ACHN (cell line): ENCODE measurements at places on chromosomes 12 and 14.

DNA sequence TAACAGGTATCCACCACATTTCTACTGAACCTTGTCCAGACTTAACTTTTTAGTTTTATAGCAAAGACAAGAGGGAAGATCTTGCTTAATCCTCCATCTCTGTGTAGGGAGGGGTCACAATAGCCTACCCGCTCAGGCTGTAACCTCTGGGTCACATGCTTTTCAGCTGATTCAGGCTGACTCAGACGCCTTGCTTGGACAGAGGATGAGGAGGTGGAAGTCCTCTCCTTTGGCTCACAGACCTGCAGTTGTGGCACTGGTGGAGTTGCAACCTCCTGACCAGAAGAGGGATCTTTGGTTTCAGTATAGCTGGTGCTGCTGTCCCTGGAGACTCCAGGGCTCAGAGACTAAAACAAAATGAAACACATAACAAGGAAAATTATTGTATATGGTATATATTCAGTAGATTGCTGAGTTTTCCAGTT is 16.2 kb downstream of the ACIN1 start:
- DNase-seq, result peak; percentile 87

DNA sequence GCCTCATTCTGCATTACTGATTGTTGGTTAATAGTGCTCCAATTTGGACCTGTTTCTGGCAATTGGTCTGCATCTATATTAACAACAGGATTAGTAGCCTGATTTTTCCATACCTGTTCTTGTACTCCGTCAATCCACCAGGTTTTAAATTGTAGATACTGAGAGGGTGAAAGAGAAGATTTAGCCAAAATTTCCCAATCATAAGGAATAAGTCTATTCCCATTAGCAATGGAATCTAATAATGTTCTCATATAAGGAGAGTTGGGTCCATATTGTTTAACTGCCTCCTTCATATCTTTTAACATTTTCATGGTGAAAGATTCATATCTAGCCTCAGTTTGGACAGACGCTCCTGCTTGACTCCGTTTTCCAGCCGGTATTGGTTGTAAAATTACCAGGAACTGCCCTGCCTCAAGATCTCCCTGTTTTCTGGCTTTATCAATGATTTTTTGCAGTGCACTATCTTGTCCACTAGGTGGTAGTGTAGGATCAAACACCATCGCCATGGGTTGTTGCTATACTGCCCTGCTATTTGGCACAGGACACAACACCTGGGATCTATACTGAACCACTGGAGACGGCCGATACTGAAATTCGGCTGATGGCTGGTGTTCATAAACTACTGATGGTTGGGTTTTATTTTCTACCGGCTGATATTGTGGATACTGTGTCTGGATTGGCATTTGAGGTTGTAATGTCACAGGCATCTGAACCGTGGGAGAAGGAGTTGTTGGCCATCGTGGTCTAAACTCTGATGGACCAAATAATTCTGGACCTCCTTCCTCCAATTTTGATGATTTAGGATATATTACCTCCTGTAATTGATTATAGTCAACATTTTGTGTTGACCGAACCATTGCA is 25.2 kb downstream of the DHRS4L2 start:
- peak; percentile 60 for DNase-seq

- DNase-seq, result peak; percentile 73
Observed at GRCh38 chr14:77799863-77800730, at the start of gene ADCK1. ADCK1 (plus strand) TSS chr14:77800109; CDS start chr14:77818979, 18,870 bp downstream.

DNA sequence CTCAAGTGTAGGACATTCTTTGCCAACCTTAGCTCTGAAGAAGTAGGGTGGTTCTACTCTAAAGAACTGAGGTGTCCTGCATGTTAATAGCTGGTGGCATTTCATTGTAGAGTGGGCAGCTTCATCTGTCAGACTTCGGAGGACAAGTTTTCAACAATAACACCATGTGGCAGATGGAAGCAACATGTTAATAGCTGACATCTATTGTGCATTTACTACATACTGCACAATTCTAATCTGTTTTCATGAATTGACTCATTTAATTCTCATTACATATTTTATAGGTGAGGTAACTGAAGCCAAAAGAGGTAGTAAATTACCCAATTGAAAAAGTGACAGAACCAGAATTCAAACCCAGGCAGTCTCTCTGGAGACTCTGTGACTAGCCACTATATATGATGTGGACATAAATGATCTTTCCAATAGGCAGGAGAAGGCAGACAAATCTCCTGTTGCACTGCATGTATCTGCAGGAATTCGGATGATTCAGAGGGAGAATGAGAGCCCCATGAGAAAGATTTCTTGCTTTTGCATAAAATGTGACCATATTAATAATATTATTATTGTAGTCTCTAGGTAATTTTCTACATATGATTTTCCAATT is 137.2 kb upstream of the E2F7 start:
- no peak for DNase-seq

GRCh38 chr12:63802012-63802608 is 22.4 kb downstream of the RXYLT1 start:
- peak; percentile 65 for DNase-seq

- no peak for DNase-seq
Observed at GRCh38 chr12:73612551-73612950, 925.1 kb upstream of the ATXN7L3B start.
